ENCODE measurements at places on chromosomes 5 and 9.

DNA sequence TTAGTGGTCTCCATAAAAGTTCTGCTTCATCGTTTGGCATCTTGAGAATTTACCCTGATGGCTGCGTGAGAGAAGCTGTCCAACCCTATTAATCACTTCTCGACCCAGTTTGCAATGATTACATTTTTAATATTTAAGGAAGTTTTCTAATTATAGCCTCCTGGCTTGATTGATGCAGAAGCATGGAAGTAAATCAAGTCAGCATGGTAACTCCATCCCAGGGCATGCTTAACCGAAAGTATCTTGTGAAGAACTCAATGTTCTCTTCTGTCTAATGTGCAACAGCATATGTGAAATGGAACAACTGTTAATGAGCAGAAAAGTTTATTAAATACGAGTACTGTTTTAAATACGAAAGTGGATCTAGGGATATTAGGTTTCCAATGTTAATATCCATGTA is 278.9 kb upstream of the CD180 start:
- no peak for DNase-seq

DNA sequence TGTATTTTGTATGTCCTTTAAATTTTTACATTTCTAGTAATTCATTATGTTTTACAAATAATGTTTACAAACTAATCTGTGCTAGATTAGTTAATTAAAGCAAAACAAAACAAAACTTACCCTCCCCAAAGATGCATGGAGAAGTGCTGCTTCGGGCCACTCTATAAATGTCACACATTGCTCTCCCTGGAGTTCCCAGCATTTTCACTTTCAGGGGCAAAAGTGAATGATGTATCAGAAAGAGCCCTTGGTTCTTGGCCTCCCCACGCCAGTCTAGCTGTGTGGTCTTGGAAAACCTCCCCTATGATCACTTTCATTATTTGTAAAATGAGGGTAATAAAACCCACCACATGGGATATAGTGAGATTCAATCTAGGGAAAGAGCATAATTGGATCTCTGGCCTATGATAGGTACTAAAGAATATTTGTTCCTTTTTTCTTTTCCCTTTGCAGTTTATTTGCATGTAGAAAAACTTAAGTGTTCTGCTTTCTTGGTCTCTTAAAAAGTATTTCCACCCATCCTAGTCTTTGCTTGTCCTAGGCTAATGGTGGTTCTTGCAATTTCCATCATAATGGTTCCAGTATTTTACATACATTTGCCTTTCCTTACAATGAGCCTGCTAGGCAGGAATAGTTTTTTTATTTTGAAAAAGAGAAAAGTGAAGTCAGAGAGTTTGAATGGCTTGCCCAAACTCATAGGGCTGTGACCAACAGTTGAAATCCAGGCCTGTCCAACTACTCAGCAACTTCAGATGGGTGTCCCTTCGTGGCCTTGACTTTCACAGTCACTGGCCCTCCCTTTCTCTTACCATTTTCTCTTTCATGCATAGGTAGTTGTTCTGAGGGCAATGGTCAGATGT is 184.5 kb upstream of the KLF4 start:
- DNase-seq = no peak

- DNase-seq = no peak
These were observed 6.9 kb upstream of the SCAMP1 start for GRCh38 chr5:78353520-78353919.

DNA sequence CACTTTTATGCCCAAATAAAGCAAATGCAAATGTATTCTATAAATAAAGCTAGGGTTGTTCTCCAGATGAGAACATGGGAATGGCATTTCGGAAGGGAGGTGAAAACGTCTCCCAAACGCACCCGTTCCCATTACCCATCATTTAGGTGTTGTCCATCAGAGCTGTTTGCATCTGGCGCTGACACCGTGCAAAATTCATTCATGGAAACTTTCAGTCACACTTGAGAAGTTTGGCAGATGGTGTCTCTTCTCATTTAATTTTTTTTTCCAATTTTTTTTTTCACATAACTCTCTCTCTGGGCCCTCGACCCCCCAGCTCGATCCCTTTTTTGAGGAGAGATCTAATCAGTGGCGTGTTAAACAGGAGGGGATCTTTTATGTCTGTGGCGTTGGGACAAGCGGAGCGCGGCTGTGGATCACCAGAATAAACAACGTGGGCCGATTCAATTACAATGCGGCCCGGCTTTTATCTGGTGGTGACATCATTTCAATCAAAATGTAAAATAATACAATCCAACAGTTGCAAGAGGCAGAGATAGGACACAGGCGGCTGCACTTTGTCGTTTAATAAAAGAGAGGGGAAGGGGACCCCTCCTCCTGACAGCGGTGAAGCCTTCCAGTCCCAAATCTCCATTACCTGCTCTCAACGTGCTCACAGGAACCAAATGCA is 246.1 kb upstream of the IRX4 start:
- DNase-seq = no peak

DNA sequence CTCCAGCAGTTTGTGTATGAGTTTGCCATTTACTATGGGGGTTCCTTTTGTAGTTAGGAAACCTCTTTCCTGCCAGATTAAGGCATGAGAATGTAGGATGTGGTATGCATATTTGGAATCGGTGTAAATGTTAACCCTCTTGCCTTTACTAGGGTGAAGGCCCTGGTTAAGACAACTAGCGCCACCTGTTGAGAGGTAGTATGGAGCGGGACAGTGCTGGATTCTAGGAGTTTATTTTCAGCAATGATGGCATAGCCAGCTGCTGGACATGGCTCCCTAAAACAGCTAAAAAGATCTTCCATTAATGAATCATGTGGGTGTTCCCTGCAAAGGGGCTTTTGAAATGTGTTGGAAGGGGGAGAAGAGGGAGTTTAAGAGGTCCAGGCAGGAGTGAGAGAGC is 30.7 kb upstream of the GPX3 start:
- no peak for DNase-seq

DNA sequence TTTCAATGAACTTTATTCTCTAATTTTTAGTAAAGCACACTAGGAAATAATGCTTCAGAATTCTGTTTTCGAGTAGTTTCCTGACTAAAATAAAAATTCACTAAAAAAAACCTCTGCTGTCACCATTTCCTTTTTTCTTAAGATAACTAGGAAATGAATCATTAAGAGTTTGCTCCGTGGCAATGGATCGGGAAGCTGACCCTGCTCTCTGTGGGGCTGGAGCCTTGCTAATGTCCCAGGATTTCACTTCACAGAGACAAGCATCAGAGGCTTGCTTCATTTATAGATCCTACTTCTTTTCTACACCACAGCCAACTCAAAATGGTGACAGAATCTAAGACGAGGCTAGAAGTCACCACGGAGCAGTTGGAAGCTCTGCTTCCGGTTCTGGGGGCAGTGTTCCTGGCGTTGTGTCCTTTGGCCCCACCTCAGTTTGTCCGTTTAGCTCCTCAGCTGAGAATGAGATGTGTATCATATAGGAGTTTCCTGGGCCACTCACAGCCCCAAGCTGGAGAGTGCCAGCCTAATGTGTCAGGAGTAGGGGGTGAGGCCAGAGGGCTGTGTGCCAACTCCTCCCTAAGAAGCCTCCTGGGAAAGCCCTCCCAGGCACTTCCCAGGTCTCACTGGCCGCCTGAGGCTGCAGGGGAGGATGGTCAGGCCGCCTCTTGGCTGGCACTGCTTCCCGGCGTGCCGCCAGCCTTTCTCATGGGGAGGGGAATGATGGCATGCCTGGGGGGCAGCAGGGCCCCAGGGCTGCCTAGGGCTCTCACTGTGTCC is 19.6 kb downstream of the TENT4A start:
- DNase-seq = no peak

- no peak for DNase-seq
These were observed 687.4 kb downstream of the PRR16 start for GRCh38 chr5:121151534-121151933.

DNA sequence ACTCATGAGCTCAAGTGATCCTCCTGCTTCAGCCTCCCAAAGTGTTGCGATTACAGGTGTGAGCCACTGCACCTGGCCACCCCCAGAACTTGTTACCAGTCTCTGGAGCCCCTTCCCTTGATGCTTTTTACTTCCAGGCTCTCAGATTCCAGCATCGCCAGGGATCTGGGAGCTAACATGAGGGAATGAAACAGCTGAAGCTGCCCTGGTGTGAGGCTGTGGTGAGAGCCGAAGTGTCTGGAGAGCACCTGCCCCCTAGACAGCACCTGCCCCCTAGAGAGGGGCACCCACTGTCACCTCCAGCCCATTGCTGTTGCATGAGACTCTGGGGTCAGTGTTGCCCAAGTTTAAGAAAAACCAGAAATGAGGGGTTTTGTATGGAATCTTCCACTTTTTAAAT is 124.3 kb upstream of the SAP30L start:
- DNase-seq = no peak

DNA sequence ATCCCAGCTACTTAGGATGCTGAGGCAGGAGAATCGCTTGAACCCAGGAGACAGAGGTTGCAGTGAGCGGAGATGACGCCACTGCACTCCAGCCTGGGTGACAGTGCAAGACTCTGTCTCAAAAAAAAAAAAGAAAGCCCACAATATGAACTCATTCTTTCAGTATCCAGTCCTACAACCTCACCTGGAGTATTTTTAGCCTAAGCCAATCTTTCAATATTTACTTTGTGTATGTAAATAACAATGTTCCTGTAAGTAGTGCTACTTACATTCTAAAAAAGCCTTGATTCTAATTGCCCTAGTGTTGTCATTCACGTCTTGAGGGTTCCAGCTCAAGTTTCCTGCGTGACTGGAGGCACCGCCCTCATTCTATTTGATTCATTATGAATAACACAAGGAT is 62.0 kb downstream of the BHMT start:
- DNase-seq = no peak

GRCh38 chr5:115850744-115851416 is 9.1 kb downstream of the AP3S1 start:
- no peak for DNase-seq

- DNase-seq = no peak
These were observed 1.3 kb downstream of the IRX2 start for GRCh38 chr5:2750026-2750757.

- DNase-seq = no peak
These were observed 37.4 kb upstream of the SLC44A1 start for GRCh38 chr9:105206821-105207699.

GRCh38 chr5:128341056-128341455 is 197.0 kb downstream of the FBN2 start:
- DNase-seq = no peak

GRCh38 chr9:130092910-130093309 is 39.2 kb downstream of the GPR107 start:
- DNase-seq = no peak

- DNase-seq = no peak
These were observed 1.7 kb downstream of the ASB6 start for GRCh38 chr9:129640086-129640870.

- no peak for DNase-seq
These were observed 225.0 kb downstream of the KCTD16 start for GRCh38 chr5:144395704-144396103.

DNA sequence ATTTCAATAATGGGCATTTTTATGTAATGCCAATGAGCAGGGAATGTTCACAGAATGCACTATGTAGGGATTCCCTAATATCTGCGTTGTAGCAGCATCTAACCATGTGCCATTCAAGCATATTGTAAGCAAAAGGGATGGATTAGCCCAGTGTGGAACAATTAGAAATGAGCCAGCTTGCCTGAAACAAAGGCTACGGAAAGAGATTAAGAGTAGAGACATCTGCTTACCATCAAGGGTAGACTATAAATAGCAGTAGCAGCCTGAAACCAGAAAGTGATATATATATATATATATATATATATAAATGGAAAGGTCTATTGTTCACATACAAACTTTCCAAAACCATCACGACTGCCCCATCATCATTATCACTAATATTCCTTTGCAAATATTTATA is 31.9 kb upstream of the CEP120 start:
- DNase-seq = no peak

DNA sequence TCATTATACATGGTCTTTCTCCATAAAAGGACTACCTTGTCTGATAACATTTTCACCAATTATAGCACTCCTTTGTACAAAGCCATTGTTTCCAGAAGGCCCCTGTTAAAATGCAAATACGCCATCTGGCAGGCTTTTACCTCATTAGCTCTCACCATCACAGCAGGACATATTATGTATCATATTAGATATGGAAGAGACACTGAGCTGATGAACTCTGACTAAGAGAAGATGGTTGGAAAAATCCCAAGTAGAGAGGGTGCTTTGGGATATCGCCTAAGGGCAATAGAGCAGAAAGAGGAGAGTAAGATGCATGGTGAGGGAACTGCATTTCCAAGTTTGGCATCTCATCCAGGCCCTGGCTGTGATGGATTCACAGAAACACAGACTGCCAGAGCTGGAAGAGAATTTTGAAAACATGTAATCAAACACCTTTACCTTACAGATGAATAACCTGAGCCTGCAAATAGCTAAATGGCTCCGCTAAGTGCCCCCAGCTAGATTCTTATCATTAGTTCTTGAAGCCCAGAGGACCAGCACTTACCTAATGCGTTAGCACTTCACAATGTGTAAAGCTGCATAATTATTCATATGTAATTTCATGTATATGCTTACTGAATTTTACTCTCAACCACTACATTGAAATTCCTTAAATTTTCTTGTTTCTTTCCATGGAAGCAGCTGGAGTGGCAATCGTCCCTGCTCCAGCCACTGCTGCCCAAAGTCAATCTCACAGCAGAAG is 393.6 kb upstream of the IZUMO3 start:
- no peak for DNase-seq

GRCh38 chr5:43034591-43034968 is 5.5 kb downstream of the ANXA2R start:
- DNase-seq = no peak

- no peak for DNase-seq
These were observed 10.9 kb upstream of the JMY start for GRCh38 chr5:79225026-79225425.

DNA sequence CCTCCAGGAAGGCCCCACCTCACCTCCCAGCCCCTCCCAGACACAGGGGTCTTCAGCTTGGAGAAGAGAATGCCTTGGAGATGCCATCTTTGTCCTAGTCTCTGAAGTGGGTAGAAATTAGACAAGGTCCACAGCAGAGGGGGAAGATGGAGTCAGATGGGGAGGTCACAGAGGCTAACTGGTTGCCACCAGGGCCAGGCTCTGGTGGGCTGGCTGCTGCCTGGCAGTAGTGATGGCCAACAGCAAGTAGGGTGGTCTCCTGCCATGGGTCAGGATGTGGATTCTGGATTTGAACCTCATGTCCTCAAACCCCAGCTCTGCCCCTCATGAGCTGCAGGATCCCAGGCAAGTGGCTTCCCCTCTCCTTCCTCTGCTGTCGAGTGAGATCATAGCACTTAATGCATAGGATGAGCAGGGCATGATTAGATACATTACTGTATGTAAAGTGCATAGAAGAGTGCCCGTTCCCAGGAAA is 38.7 kb upstream of the NEK6 start:
- DNase-seq = no peak
